ENCODE measurements at places on chromosomes 6 and 20. TPM values are rescaled to one million over a fixed set of nuclear protein-coding genes. Genes with fewer than 3 reads are reported as not detected.
A peak's percentile ranks its signal among the peaks of the same experiment; 100 is the strongest.

- peak; percentile 93 for DNase-seq
These were observed 27.8 kb upstream of the TLDC2 start for GRCh38 chr20:36848078-36848660.

DNA sequence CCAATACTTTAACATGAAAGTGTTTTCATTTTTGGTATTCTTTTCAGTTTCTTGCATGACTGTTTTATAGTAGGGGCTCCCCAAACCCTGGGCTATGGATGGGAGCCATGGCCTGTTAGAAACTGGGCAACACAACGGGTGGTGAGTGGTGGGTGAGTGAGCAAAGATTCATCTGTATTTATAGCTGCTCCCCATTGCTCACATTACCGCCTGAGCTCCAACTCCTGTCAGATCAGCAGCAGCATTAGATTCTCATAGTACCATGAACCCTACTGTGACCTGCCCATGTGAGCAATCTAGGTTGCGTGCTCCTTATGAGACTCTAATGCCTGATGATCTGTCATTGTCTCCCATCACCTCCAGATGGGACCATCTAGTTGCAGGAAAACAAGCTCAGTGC is 42.3 kb upstream of the HMGCLL1 start:
- no peak for DNase-seq

DNA sequence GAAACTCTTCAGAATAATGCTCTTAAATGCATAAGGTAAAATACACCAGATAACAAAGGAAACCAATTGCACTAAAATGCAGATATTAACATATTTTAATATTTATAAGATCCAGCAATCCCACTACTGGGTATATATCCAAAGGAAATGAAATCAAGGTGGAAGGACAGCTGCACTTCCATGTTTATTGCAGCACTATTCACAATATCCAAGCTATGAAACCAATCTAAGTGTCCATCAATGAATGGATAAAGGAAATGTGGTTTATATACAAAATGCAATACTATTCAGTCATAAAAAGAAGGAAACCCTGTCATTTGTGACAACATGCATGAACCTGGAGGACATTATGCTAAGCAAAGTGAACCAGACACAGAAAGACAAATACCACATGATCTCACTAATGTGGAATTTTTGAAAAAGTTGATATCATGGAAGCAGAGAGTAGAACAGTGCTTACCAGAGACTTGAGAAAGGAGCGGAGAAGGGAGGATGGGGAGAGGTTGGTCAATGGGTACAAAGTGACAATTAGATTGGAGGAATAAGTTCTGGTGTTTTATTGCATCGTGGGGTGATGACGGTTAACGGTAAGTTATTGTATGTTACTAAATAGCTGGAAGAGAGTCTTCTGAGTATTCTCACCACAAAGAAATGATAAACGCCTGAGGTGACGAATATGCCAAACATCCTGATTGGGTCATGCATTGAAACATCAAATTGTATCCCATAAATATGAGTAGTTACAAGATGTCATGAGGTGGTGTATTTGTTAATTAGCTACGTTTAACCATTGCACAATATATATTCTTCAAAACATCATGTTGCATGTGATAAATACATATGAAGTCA is 37.9 kb upstream of the RNF24 start:
- no peak for DNase-seq

GRCh38 chr6:167840526-167841179 is 13.9 kb downstream of the AFDN start:
- DNase-seq: no peak

GRCh38 chr6:25237579-25237978 is 41.6 kb upstream of the CARMIL1 start:
- DNase-seq: no peak

- no peak for DNase-seq
These were observed 35.7 kb downstream of the UBR2 start for GRCh38 chr6:42599558-42599957.

DNA sequence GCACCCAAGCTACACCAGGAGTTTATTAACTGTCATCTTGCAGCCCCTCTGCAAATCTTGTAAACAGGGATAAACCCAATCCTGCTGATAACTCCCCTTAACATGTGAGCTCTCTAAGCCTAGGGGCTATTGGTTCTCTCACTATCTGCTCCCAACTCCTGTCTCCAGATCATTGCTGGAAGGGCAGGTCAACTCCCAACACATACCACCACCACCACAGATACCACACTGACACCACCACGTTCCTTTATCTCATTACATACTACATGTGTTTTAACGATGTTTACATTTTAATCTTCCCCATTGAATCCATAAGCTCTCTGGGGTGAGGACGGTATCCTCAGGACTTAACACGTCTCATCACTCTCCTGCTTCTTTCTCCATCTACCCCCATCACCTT is 51.8 kb downstream of the SIM1 start:
- DNase-seq: no peak

DNA sequence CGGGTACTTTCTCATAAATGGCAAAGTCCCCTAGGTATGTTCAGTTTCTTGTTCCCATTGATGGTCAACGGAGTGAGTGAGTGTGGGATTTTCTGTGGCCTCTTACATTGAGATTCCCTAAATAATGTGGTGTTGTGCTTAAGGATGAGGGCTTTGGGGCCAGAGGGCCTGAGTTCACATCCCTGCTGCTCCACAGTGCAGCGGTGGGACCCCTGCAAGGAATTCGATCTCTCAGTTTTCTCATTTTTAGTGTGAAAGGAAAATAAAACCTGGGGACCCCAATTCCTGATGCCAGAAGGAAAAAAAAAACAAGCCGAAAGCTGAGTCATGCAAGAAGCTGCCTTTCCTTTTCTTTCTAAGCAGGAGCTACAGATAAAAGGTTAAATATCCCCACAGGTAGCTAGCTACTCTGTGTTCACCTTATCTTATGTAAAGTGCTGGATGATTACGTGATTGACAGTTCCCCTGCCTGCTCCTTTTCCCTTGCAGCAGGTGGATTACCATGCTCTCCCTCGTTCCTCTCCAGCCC is 120.2 kb upstream of the CLDN20 start:
- DNase-seq: peak; percentile 63

DNA sequence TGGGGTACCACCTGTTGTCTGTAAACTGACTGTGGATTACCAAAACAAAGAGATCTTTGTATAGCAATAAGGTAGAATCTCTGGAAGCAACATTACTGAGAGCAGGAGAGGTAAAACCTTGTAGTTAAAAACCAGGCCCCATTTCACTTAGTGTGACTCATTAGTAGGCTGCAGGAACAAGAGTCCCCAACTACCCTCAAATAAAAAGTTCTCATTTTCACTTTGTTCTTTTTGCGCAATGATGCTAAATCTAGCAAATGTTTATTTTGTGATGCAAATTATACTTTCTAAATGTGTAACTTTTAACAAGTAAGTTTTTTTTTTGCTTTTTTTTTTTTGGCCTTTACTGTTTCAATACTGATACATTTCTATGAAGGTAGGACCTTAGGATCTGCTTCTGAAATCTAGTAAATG is 67.1 kb downstream of the ESF1 start:
- no peak for DNase-seq

DNA sequence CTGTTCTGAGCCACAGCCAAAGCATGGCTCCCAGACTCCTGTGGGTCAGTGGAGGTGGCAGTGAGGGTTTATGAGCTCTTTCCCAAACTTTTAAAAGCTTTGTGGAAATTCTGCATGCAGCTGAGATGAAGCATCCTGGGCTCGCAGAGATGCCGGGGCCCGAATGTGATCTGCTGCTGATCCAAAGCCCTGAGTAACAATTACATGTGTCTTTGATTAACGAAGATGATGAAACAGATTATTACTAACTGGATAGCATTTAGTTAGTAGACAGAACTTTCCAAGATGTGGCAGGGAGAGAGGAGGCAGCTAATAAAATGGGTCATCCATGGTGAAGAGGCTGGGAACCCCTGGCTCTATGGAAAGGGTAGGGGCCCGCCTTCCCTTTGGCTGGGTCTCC is 43.9 kb upstream of the MDFI start:
- no peak for DNase-seq

GRCh38 chr6:27280064-27280539 is 32.0 kb downstream of the POM121L2 start:
- peak; percentile 37 for DNase-seq

GRCh38 chr6:16663901-16664300 is 97.4 kb downstream of the ATXN1 start:
- DNase-seq: no peak

DNA sequence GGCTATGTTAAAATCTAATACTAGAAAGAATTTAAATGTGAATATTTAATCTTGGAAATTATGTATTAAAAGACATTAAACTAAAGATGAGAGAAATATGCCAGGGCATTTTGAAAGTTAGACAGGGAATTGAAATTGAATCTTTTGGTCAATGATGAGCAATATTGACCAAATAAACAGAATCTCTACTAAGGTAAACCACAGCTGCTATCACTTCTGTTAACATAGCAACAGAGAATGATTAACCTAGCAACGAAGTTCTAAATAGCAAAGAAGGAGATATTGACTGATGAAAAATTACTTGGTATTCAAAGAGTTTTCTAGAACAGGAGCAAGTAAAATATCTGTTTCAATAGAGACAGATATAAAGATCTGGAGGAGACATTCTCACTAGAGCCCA is 45.2 kb upstream of the RSPO3 start:
- no peak for DNase-seq

- DNase-seq: peak; percentile 45
These were observed 68.7 kb downstream of the PLAGL1 start for GRCh38 chr6:143939364-143939763.

DNA sequence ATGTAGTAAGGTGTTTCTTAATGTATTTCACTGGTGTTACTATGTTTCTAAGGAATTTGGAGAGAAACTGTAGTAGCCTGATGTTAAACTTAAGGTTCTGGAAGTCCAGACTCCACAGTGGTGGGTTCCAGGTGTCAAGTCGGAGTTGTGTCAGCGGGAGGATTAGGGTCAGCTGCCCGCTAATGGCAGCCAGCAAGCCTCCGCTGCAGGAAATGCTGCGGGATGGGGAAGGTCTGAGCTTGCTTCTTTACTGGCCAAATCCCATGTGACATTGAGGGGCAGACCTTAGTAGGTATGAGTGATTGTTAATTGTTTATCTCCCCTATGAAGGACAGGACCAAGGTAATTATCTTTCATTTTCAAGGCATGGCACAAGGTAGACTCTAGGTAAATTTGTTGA is 3.7 kb upstream of the ARID1B start:
- no peak for DNase-seq

GRCh38 chr6:106413016-106413415 is 52.5 kb downstream of the CRYBG1 start:
- no peak for DNase-seq

DNA sequence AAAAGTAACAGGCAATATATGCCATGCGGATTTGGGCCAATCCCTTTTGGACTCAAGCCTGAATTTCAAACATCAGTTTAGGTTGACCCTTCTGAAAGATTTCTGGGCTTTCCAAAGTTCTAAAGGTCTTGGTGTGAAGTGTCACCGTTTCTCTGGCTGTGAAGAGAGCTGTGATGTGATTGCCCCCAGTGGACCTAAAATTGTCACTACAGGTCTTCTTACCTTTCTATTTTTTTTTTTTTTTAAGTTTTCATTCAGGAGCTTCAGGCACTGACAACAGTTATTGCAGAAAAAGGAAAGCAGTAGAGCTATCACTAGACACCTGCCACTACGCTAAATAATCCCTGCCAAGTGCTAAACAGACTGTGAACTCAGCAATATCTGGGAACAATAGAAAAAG is 75.7 kb upstream of the OPRM1 start:
- no peak for DNase-seq

GRCh38 chr20:10271494-10272219 is 53.0 kb downstream of the SNAP25 start:
- DNase-seq: peak; percentile 50

DNA sequence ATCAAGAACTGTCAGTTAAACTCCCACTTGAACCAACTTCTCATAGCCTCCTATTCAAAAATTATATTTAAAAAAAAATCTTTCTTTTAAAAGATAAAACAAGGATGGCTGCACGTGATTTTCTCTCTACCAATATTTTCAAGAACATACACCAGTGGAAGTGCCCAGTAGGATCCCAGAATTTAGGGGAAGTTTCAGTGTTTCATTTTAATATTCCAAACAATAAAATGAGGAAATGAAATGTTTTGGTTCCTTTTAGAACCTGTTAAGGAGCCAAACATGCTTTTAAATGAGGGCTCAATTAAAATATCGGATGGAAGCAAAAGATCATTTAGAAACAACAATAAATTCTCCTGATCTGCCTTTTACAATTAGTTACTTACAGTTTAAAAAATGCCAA is 26.4 kb upstream of the PRELID3B start:
- DNase-seq: no peak

- no peak for DNase-seq
These were observed 9.2 kb downstream of the SYNDIG1 start for GRCh38 chr20:24478584-24478983.

GRCh38 chr6:2108700-2109306 is 136.6 kb downstream of the GMDS start:
- no peak for DNase-seq

GRCh38 chr6:115773741-115774140 is 286.9 kb downstream of the FRK start:
- no peak for DNase-seq

GRCh38 chr20:48148916-48149672 is 363.8 kb upstream of the SULF2 start:
- DNase-seq: no peak

GRCh38 chr6:102986086-102986485 is 1592.6 kb downstream of the GRIK2 start:
- DNase-seq: no peak

NMBR gene
- not detected for polyA plus RNA-seq

STK35 gene
- polyA plus RNA-seq: 7.3 TPM

TREM1 gene
- 0.16 TPM for polyA plus RNA-seq

OPRM1 gene
- polyA plus RNA-seq: not detected

TFAP2D gene
- polyA plus RNA-seq: not detected

RING1 gene
- polyA plus RNA-seq: 36.4 TPM

GJA10 gene
- not detected for polyA plus RNA-seq

Measured in muscle of leg (tissue), 16 donors.